Bladder microvascular endothelial cell (primary cell): ENCODE measurements at places on chromosomes 3 and 15. TPM values are rescaled to one million over a fixed set of nuclear protein-coding genes. Genes with fewer than 3 reads are reported as not detected.

Gene TLNRD1
- total RNA-seq, result 9.4 and 10.5 TPM in 2 replicates

Gene LRRC31
- not detected in 2 replicates for total RNA-seq

Gene FMN1
- total RNA-seq, result 0.16 and 0.25 TPM in 2 replicates

Gene IL5RA
- total RNA-seq, result not detected in 2 replicates

Gene GABRB3
- under 0.01 TPM in 1 of 2 replicates, not detected in the other for total RNA-seq

Gene ATRIP
- total RNA-seq, result 5.0 and 6.5 TPM in 2 replicates

Gene CHRM5
- total RNA-seq, result 0.31 TPM in 1 of 2 replicates, not detected in the other

Gene ANKUB1
- total RNA-seq, result not detected in 2 replicates

Gene MESP2
- total RNA-seq, result not detected in 2 replicates

Gene SOX2
- not detected in 2 replicates for total RNA-seq

Gene PYGO1
- 0.32 and 0.57 TPM in 2 replicates for total RNA-seq

Gene ST8SIA2
- total RNA-seq, result 0.16 and 0.31 TPM in 2 replicates

Gene ARGFX
- not detected in 2 replicates for total RNA-seq

Gene GOLGA6D
- under 0.01 TPM in 1 of 2 replicates, not detected in the other for total RNA-seq
